ENCODE measurements at places on chromosomes 5 and 9. TPM values are rescaled to one million over a fixed set of nuclear protein-coding genes. Genes with fewer than 3 reads are reported as not detected.

- DNase-seq: no peak
These were observed 69.9 kb downstream of the FGF1 start for GRCh38 chr5:142615948-142616347.

DNA sequence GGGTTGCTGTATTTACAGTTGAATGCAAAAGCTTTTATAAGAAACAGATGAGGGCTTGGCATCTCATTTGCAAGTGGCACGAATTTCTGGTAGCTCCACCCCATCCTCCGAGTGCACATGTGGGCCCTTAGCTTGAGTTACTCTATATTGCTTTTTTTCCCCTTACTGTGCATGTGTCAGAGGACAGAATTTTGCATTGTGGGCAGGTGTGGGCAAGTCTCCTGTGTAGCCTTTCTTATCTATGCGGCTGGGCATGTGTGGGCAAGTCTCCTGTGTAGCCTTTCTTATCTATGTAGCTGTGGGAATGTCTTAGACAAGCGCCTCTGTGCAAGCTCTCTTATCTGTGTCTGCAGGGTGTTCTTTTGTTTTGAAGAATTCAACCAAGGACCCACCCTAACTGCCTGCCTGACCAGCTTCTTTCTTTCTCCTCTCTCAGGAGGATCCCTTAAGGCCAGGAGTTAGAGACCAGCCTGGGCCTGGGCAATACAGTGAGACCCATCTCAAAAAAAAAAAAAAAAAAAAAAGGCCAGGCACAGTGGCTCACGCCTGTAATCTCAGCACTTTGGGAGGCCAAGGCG, 34.1 kb upstream of the SIL1 start:
- DNase-seq: no peak

Gene FAM151B
- 1.8 TPM for total RNA-seq

DNA sequence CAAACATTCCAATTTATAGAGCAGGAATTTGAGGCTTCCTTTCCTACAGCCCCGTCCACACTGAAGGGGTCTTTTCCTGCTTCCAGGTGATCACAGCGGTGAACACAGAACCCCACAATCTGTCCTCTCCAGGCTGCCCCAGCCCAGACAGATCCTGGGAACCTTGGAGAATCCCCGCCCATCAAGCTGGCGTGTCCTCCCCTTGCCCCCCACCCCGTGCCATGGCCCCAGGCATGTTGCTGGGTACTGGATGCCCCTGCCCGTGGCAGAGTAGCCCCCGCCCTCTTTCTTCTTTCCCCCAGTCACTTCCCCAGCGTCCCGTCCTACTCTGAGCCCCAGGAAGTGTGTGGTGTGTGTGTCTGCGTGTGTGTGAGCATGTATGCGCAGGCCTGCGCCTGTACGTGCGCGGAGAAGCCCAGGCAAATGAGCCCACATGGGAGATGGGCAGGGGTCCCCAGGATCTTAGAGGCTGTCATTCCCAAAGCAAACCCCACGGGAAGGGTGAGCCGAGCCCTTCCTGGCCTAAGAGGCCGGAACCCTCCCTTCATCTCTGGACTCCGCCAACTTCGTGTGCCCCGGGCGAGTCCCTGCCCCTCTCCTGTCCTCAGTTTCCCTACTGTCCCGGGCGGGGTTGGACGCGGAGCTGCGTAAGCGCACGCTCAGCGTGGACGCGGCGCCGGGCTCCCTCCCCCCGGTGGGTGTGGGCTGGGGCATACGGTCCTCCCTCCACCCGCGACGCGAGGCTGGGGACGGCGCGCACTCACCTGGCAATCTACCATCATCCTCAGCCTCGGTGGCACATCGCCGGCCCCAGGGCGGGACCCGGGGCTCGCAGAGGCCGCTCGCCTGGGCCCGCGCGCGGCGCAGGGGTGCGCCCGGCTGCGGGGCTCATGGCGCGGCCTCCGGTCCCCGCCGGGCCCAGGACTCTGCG, 15.2 kb downstream of the GBGT1 start:
- DNase-seq: peak; percentile 59

Gene TMEM174
- not detected for total RNA-seq

DNA sequence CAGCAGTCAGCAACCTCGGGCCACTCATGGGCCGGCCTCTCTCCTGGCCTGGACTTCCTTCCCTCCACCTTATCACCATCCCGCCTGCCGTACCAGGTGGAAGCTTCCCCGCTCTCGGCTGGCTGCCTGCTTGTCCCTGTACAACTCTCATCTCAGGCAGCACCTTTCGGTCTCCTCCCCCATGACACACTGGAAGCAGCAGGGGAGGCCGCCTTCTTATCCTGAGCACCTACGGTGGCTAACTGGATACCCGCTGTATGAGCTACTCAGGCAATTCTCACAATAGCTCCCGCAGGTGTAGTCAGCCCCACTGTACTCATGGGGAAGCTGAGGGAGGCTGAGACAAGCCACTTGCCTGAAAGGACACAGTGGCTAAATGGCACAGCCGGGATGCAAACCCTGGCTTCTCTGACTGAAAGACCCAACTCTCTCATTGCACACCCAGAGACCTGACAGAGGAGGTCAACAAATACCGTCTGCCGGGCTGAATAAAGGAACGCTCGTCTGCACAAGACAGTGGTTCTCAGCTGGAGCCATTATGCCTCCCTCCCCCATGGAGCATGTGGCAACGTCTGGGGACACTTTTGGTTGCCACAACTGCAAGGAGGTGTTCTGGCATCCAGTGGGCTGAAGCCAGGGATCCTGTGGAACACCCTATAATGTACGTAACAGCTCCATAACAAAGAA, 9.6 kb downstream of the STK10 start:
- DNase-seq: no peak

Gene LSM11
- total RNA-seq: 1.5 TPM

- DNase-seq: no peak
These were observed 128.5 kb upstream of the HMHB1 start for GRCh38 chr5:143683459-143683858.

- no peak for DNase-seq
These were observed 67.7 kb downstream of the NDFIP1 start for GRCh38 chr5:142176255-142176654.

DNA sequence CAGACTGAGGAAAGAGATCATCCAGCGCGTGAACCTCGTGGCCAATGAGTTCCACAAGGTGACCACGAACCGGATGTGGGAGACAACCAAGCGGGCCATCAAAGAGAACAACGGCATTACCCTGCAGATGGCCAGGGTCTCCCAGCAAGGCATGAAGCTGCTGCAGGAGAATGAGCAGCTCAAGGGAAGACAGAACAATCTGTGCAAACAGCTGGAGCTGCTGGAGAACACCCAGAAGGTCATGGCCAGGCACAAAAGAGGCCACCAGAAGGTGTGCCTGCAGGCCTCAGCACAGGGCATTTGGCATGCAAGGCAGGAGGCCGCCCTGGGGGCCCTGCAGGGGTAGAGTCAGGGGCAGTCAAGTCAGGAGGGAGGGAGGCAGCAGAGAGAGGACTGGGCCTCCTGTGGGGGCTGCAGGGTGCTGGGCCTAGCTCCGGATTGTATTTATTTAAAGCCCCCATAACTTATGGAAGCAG, 4.2 kb downstream of the PTRH1 start:
- peak; percentile 52 for DNase-seq

Gene STK32A
- total RNA-seq: 3.1 TPM

Gene GARIN3
- total RNA-seq: not detected

GRCh38 chr5:161421067-161421466, 125.5 kb downstream of the GABRB2 start:
- no peak for DNase-seq

GRCh38 chr5:14305045-14305444, 161.9 kb downstream of the TRIO start:
- no peak for DNase-seq

Measured in pancreas (tissue), 10 donors.